ENCODE measurements at places on chromosomes 2 and 18. TPM values are rescaled to one million over a fixed set of nuclear protein-coding genes. Genes with fewer than 3 reads are reported as not detected.

AGXT gene
- total RNA-seq = not detected

C2orf78 gene
- total RNA-seq = not detected

SNORC gene
- under 0.01 TPM for total RNA-seq

SIX3 gene
- not detected for total RNA-seq

IL18R1 gene
- total RNA-seq = 3.0 TPM

SP110 gene
- total RNA-seq = 2.6 TPM

CHAC2 gene
- 12.3 TPM for total RNA-seq

TFCP2L1 gene
- total RNA-seq = not detected

KLHL14 gene
- total RNA-seq = not detected

INSIG2 gene
- total RNA-seq = 18.8 TPM

TBC1D8 gene
- total RNA-seq = 25.7 TPM

UBXN4 gene
- 67.9 TPM for total RNA-seq

EFHD1 gene
- total RNA-seq = not detected

TLX2 gene
- not detected for total RNA-seq

SP5 gene
- not detected for total RNA-seq

NPHP1 gene
- total RNA-seq = 9.9 TPM

SCN7A gene
- under 0.01 TPM for total RNA-seq

CYBRD1 gene
- 14.0 TPM for total RNA-seq

RIT2 gene
- total RNA-seq = not detected

OR6B2 gene
- total RNA-seq = not detected

UGGT1 gene
- 73.1 TPM for total RNA-seq

CHRND gene
- not detected for total RNA-seq

OTOS gene
- not detected for total RNA-seq

MAP3K19 gene
- total RNA-seq = not detected

LINC00305 gene
- total RNA-seq = not detected

LAPTM4A gene
- total RNA-seq = 79.6 TPM

HNMT gene
- 10.4 TPM for total RNA-seq

ALKAL2 gene
- not detected for total RNA-seq

CCL20 gene
- 0.65 TPM for total RNA-seq

NOL4 gene
- total RNA-seq = not detected

LYPD1 gene
- total RNA-seq = 19.5 TPM

SULT1C4 gene
- total RNA-seq = 27.0 TPM

TMEM37 gene
- total RNA-seq = 0.91 TPM

TTR gene
- total RNA-seq = not detected

FAM124B gene
- total RNA-seq = 155 TPM

CPO gene
- total RNA-seq = not detected

RAX gene
- not detected for total RNA-seq

C2orf92 gene
- total RNA-seq = 2.3 TPM

IL1F10 gene
- not detected for total RNA-seq

IL36B gene
- not detected for total RNA-seq

GALNT13 gene
- total RNA-seq = under 0.01 TPM

PDIA6 gene
- total RNA-seq = 703 TPM

SERPINB11 gene
- total RNA-seq = not detected

DLX1 gene
- not detected for total RNA-seq

KCNE4 gene
- total RNA-seq = 0.30 TPM

ANKRD30BL gene
- total RNA-seq = not detected

CDK15 gene
- total RNA-seq = 0.30 TPM

CASP10 gene
- 79.8 TPM for total RNA-seq

POTEE gene
- not detected for total RNA-seq

HOXD13 gene
- not detected for total RNA-seq

NCL gene
- 230 TPM for total RNA-seq

STAT4 gene
- 0.46 TPM for total RNA-seq

TMEM247 gene
- not detected for total RNA-seq

CDCA7 gene
- total RNA-seq = 12.0 TPM

HOXD10 gene
- total RNA-seq = 0.15 TPM

CCDC121 gene
- total RNA-seq = 1.3 TPM

ARL4C gene
- 1.3 TPM for total RNA-seq

UGT1A8 gene
- not detected for total RNA-seq

TMEM17 gene
- 1.3 TPM for total RNA-seq
